AG04450 (cell line): ENCODE measurements at places on chromosomes 4 and X.

- no peak for DNase-seq
Measured at GRCh38 chrX:17591741-17592110, 145.6 kb upstream of the SCML1 start.

DNA sequence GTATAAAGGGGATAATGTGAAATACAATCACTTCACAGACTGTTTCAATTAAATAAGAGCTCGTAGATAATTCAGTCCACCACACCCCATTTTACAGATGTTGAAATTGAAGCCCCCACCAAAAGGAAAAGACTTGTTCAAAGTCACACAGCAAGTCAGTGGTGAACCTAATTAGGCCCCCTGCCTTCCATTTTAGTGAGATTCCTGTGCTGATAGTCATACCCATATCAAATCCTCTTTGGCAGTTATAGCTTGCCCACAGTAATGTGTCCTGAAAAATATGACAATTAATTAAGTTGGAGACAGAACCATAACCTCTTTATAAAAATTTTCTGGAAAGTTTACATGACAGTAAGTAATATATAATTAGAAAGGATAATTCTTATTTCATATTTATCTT lies 58.0 kb downstream of the AR start:
- no peak for DNase-seq

DNA sequence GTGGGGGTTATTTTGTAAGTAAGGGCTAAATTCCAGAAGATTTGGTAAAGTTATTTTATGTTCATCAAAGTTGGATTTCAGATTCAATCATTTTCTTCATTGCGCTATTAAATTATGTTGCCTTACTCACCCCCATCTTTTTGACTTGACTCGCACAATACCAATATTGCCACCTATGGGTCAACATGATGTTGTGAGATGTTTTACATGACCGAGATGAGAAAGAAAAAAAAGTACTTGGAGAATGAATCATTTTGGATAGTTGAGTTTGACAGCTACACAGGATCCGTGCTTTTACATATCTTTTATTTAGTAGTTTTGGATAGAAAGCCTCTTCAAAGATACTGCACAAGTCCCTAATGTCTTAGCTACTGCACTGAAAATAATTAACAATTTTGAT lies 224.2 kb upstream of the EMCN start:
- no peak for DNase-seq

GRCh38 chr4:124907881-124908280 lies 195.3 kb upstream of the ANKRD50 start:
- DNase-seq, result peak; percentile 61

- no peak for DNase-seq
Measured at GRCh38 chr4:7145291-7145934, 46.9 kb upstream of the SORCS2 start.

- DNase-seq, result no peak
Measured at GRCh38 chr4:15855804-15856475, 77.8 kb downstream of the CD38 start.

DNA sequence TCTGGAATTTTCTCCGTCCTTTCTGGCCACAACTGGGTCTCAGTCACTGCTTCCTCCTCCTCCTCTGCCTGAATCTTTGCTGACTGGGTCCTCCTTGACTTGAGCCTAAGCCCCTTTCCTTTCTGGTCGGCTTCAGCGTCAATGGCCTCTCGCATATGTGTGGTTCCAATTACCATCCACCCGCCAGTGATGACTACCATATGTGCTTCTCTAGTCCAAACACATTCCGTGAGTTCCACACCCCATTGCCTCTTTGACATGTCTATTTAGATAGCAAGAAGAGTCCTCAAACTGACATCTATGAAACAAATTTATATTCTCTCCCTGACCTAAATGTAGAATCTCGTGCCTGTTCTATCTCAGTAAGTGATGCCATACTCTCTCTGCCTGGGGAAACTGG lies 19.8 kb downstream of the MXRA5 start:
- peak; percentile 26 for DNase-seq

- no peak for DNase-seq
Measured at GRCh38 chr4:41216294-41217019, 2.1 kb upstream of the APBB2 start.

DNA sequence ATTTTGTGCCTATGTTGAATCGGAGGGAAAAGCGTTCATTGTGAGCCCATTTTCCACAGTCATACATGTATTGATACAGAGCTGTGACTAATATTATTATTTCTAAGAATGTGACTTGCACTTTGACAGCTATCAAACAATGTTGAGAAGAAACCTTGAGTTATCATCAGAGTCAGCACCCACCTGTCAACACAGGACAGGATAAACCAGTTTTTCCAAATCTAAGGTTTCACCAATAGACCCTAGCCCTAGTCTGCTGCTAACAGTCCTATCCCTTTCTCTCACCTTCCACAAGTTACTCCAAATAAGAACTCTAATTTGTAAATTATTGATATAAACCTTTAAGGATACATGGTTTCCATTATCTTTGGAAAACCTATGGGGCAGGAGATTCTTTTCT lies 47.7 kb upstream of the DHX15 start:
- DNase-seq, result no peak

DNA sequence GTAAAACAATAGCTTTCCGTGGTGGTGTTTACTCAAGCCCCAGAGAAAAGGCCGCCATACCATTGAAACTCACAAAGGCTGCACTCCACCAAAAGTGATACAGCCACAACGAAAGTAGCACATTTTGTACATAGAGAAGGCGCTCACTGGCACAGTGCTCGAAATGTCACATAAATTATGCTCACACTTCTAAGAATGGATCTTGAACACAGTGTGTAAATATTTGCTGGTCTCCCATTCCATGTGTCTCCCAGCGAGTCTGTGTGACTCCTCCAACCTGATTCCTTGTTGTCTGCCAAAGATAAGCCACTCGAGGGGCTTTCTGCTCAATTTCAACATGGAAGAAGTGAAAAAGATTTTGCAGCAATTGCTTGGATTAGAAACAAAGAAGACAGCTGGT lies 234.0 kb upstream of the VCX3A start:
- no peak for DNase-seq
